ENCODE measurements at places on chromosomes 1 and 21.
A peak's percentile ranks its signal among the peaks of the same experiment; 100 is the strongest.

GRCh38 chr1:26031611-26032220 is 10.1 kb downstream of the EXTL1 start:
- no peak for DNase-seq

DNA sequence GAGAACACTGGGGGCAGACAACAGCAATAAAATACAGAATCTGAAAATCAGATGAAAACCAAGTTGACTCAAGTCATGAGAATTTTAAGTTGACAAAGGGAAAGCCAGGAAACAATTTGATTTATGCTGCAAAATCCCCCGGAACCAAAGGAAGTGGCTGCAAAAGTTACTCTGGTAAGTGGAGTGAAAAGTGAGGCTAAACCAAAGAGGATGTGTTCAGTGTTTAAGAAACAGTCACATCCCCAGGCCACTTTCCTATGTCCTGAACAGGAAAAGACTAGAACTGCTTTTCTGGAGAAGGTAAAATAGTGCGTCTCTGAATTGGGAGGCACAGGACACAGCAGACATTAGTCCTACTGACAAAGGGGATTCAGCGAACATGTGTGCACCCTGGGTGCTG is 5.9 kb downstream of the TARBP1 start:
- DNase-seq: no peak

- no peak for DNase-seq
Observed at GRCh38 chr1:116881879-116882520, 27.7 kb upstream of the PTGFRN start.

DNA sequence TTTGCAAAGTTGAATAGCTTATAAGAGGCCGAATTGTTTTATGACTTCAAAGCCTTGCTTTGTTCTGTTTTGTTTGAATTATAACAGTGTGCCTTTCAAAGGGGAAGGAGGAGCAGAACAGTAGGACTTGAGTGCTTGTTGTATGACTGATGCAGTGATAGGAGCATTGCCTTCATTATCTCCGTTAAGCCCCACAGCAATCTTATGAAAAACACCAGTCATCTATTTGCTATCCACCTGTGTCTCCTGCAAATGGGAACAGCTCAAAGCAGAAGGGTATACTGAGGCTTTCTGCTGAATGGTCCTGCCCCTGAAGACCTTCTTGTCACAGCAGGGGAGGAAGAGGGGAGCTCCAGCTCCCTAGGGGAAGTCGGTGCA is 127.5 kb downstream of the RNF220 start:
- no peak for DNase-seq

DNA sequence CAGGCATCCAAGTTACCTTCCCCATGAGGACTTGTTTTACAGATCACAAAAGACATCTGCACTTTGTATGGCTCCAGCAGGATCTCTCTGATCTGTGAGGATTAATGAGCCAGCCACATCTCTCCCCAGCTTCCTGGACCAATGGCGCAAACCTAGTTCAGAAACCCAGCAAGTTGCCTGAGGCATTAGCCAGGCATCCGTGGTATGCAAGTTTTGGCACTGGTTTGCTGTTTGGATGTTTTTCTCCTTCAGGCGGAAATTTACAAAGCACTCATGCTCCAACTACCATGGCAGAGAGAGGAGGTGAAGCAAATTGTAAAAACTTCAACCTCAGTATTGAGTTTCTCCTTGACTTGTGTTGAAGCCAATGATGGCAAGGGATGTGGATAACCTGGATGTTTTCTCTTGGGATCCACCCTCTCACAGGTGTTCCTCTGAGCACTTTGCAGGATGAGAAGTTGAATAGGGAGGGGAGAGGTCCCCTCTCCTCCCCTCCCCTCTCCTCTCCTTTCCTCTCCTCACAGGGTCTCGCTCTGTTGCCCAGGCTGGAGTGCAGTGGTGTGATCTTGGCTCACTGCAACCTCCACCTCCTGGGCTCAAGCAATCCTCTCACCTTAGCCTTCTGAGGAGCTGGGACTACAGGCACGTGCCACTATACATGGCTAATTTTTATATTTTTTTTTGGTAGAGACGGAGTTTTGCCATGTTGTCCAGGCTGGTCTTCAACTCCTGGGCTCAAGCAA is 25.6 kb upstream of the ENO1 start:
- peak; percentile 95 for DNase-seq

DNA sequence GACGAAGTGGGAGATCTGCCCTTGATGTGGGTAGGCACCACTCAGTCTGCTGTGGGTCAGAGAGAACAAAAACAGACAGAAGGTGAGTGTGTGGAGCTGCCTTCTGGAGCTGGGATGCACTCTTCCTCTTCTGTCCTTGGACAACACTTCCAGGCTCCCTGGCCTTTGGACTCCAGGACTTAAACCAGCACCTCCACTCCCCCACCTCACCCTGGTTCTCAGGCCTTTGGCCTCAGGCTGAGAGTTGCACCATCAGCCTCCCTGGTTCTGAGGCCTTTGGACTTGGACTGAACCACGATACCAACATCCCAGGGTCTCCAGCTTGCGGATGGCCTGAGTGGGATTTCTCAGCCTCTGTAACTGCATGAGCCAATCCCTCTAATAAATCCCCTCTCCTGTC is 68.1 kb upstream of the STUM start:
- DNase-seq: no peak

DNA sequence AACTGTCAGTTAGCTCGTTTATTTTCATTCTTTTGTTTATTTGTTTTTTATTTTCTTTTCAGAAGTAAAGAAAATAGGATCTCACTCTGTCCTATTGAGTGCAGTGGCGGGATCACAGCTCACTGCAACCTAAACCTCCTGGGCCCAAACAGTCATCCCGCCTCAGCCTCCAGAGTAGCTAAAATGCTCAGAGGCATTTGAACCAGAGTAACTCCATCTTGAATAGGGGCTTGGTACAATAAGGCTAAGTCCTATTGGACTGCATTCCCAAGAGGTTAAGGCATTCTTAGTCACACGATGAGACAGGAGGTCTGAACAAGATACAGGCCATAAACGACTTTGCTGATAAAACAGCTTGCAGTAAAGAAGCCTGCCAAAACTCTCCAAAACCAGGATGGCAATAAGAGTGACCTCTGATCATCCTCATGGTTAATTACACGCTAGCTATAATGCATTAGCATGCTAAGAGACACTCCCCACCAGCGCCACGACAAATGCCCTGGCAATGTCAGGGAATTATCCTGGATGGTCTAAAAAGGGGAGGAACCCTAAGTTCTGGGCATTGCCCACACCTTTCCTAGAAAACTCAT is 13.1 kb upstream of the COP1 start:
- no peak for DNase-seq

GRCh38 chr1:170075186-170075585 is 691 bp upstream of the KIFAP3 start:
- DNase-seq: no peak

- no peak for DNase-seq
Observed at GRCh38 chr1:157399343-157399983, 152.9 kb downstream of the FCRL5 start.

- no peak for DNase-seq
Observed at GRCh38 chr1:230516889-230517288, 90.8 kb upstream of the PGBD5 start.

DNA sequence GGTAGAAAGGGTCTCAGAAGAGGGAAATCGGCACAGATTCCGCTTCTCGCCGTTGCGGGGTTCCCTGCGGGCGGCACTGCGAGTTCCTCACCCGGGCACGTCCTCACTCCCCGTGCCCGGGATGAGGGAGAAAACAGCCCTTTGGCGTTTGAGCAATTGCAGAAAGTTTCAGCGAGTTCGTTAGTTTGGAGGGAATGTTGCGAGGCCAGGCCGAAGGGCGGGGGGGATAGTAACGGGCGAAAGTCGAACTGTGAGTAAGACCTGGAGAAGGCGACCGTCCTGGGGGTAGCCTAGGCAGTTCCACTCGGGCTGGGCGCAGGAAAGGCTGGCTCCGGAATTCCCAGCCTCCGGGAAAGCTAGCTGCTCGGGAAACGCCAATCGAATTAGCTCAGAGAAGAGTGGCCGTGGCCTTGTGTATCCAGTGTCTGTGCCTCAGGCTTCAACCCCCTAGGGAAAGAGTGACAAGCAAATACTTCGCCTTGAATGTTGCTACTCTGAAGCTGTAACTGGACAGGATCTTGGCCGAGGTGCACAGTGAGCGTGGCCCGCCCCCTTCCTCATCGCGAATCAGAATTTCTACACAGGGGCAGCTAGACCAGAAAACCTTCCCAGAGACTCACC is 787 bp downstream of the PTGFR start:
- DNase-seq: peak; percentile 25

- DNase-seq: no peak
Observed at GRCh38 chr1:221841251-221841982, 99.5 kb upstream of the DUSP10 start.
